GM23248 (cell line): ENCODE measurements at places on chromosomes 11 and 22. TPM values are rescaled to one million over a fixed set of nuclear protein-coding genes. Genes with fewer than 3 reads are reported as not detected.

Gene HSCB
- polyA plus RNA-seq = 23.6 and 25.9 TPM in 2 replicates

Gene FOSL1
- 104 and 105 TPM in 2 replicates for polyA plus RNA-seq

Gene TMPRSS5
- polyA plus RNA-seq = not detected in 2 replicates

- DNase-seq = no peak
These were observed 26.9 kb upstream of the TENM4 start for GRCh38 chr11:79467761-79468160.

GRCh38 chr22:42322562-42322926, 52.1 kb upstream of the TCF20 start:
- DNase-seq = no peak

DNA sequence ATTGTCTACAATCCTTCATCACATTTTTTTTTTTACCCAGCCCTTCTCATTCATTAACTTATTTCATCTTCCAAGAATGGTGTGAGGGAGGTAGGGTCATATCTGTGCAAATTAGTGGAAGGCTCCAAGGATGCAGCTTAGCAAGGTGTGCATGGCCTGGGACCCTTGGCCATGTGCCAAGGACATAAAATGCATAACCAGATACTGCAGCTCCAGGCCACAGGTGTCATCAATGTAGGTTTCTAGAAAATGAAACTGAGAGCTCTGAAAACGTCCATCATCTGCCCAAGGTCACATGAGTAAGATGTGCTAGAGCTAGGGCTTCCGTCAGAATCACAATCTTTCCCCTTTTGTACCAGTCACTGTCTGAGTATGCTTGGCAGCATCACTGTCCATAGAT, 29.8 kb downstream of the ANKK1 start:
- DNase-seq = no peak

DNA sequence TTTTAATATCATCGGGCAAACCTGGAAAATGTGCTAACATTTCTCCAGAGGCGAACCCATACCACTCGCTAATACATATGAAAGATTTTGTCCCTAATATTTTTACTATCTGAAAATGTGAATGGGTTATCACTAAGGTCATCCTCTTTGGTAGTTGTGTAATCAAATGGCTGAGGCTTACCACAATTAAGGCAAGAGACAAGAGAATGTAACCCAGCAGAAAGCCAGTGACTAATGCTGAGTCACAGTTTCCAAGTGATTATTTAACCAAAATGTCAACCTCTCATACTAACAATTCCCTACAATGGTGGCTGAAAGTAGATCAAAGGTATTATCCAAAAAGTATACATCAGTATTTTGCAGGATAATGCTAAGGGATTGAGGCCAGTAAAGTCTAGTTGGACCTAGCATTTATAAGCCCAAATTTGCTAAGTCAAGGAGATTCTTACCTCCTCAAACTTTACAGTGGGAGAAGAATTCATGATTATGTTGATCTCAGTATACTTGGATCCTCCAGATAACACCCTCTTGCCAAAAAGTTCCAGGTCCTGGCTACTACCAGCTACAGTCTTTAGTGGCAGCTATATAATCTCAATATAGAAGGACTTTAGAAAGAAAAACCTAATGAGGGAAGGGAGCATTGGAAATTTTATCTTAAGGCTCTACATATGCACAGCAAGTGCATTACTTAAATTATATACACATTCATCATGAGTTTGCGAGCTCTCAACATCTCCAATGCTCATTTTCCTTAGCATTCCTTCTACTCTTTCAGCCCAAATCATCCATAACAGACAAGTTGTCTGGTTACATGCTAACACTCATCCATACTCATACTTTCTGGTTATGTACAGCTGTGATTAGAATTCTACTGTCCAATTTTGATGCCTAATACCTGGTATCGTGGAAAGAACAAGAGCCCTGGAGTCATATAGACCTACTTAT, 25.4 kb downstream of the SIK3 start:
- DNase-seq = peak; percentile 91
